Activated CD8-positive, alpha-beta T cell treated with anti-CD3 and anti-CD28 coated beads, Interleukin-2, amount 10 ng/mL, durations not matched to agents 7 days and 5 days (primary cell): ENCODE measurements at places on chromosomes 1 and 21. TPM values are rescaled to one million over a fixed set of nuclear protein-coding genes. Genes with fewer than 3 reads are reported as not detected.

Gene PKP1
- total RNA-seq, result not detected

Gene KRTAP11-1
- total RNA-seq, result not detected

Gene ERICH3
- not detected for total RNA-seq

Gene CD52
- total RNA-seq, result 1,112 TPM

Gene OR14K1
- total RNA-seq, result not detected

Gene CRYZ
- total RNA-seq, result 18.0 TPM

Gene SIK1
- 30.1 TPM for total RNA-seq

Gene F13B
- total RNA-seq, result not detected

Gene RPE65
- total RNA-seq, result not detected

Gene KLF17
- not detected for total RNA-seq

Gene EDARADD
- total RNA-seq, result 0.45 TPM

Gene FABP3
- total RNA-seq, result not detected

Gene KCND3
- total RNA-seq, result not detected

Gene NBPF4
- not detected for total RNA-seq

Gene COG2
- 31.2 TPM for total RNA-seq

Gene PRAMEF6
- total RNA-seq, result not detected

Gene GBP3
- total RNA-seq, result 16.7 TPM

Gene LDLRAD1
- total RNA-seq, result not detected

Gene OR2L13
- not detected for total RNA-seq

Gene MSH4
- 0.21 TPM for total RNA-seq

Gene CD1B
- total RNA-seq, result not detected

Gene KCNA3
- 49.0 TPM for total RNA-seq

Gene GJA8
- total RNA-seq, result not detected

Gene MYCBP
- 52.7 TPM for total RNA-seq

Gene G0S2
- not detected for total RNA-seq

Gene BEST4
- total RNA-seq, result 0.42 TPM

Gene CPLANE2
- 6.1 TPM for total RNA-seq

Gene SDE2
- 15.4 TPM for total RNA-seq

Gene TLR5
- total RNA-seq, result 0.32 TPM

Gene ADCY10
- total RNA-seq, result not detected

Gene SLC2A5
- not detected for total RNA-seq

Gene AKR7A3
- 0.61 TPM for total RNA-seq

Gene HES3
- total RNA-seq, result not detected

Gene IL20
- not detected for total RNA-seq

Gene TAS1R1
- not detected for total RNA-seq

Gene LCE2B
- not detected for total RNA-seq

Gene SERPINC1
- total RNA-seq, result not detected

Gene DMRTA2
- not detected for total RNA-seq

Gene IGSF21
- not detected for total RNA-seq

Gene OR2T33
- total RNA-seq, result not detected
